Body of pancreas (tissue), 4 donors: ENCODE measurements at places on chromosomes 1 and 21. TPM values are rescaled to one million over a fixed set of nuclear protein-coding genes. Genes with fewer than 3 reads are reported as not detected.
A peak's percentile ranks its signal among the peaks of the same experiment; 100 is the strongest.

DNA sequence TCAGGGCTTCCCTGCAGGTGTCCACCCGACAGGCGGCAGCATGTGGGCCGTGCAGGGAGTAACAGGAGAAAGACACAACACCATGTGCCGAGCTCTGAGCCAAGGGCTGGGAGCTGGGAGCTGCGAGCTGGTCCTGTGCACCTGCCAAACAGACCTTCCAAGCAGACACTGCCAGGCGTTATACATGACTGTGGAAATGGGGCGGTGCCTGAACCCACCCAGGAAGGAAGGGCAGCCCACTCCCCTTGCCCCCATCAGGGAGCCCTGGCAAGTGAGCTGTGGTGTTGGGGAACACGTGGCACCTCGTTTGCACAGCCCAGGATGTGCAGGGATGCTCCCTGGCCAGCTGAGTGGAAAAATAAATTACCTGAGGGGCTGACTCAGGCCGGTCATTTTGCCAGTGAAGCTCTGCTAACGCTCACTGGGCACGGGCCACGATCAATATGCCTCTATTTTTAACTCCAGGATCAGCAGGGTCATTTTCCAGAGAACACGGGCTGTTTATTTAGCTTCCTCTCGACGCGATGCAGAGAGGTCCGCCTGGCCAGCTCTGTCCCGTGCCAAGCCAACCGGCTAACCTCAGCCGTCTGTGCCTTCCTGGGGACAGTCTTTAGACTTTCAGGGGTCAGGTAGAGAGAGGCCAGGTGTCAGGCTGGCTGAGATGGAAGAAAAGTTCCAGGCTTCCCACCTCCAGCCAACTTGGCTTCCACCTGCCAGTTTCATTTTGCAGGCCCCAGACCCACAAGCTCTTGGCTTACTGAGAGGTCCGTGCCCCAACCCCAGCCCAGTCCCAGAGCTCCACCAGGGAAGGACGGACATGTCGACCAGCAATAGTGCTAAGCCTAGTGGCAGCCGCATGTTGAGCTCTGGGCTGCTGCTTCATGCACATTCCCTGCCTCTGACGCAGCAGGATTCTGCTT, 196.7 kb upstream of the VAMP3 start:
- DNase-seq = peak; percentile 75

TNFRSF4 gene
- 0.99 TPM for total RNA-seq

GRCh38 chr1:15701784-15702183, 17.7 kb downstream of the PLEKHM2 start:
- DNase-seq = no peak

SHISAL2A gene
- total RNA-seq = not detected

- DNase-seq = no peak
Observed at GRCh38 chr21:27202301-27202700, 235.4 kb upstream of the ADAMTS5 start.
